Left lobe of liver (tissue), 2 donors: ENCODE measurements at places on chromosomes 5 and 9. TPM values are rescaled to one million over a fixed set of nuclear protein-coding genes. Genes with fewer than 3 reads are reported as not detected.

GRCh38 chr9:6811436-6811835 lies 53.7 kb downstream of the KDM4C start:
- DNase-seq = no peak

- no peak for DNase-seq
Measured at GRCh38 chr5:157271740-157272271, 5.9 kb downstream of the CYFIP2 start.

DNA sequence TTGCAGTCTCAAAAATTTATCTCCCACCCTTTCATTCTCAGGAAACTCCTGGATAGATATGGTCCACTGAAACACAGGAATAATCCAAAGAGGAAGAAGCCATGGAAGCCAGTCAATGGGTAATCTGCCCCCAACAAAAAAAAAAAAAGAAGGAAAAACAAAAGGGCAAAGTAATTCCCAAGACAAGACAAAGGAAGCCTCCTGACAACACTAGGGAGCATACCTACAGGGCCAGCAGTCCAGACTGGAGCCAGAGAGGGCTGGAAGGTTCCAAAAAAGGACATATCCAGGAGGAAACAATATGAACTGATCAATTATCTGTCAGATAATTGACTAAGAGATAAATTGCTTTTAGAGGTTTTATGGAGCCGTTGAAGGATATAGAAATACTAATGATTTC lies 12.9 kb downstream of the FNIP1 start:
- DNase-seq = no peak

IL4 gene
- total RNA-seq = not detected

ENTPD8 gene
- total RNA-seq = 9.0 TPM

SYK gene
- 3.2 TPM for total RNA-seq
